ENCODE measurements at places on chromosomes 2 and 18.

DNA sequence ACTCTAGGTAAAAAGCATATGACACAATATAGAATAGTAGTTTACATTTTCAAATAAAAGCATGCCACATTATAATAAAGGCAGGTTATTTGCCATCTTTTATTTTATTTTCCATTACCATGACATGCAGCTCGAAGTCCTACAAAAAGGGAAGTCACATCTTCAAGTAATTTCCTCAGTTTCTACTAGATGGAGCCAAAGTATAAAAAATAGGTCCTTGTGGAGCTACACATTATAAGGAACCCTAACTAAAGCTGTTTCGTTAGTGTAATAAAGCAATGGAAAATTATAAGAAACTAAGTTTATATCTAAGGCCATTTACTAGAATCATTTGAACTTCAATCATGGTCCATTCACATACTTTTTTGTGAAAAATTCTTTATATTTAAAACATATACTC, 674.5 kb downstream of the KCNJ3 start:
- no peak for DNase-seq

DNA sequence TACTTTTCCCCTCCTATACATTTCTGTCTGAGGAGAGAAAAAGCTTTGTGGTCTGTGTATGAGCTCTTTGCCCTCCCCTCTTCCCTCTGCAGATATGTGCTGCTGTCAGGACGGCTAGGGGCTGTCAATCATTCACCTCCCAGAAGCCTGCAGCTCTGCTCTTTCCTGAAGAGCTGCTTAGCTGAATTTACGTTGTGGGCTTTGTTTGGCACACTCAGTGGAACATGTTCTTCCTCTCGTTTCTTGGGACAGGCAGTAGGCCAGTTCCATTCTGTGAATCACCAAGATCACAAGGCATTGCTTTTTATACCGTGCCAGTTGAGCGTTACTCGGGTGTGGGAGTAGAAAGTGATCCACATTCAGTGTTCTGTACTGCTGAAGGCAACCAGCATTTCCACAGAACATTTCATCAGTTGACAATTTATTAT, 136.7 kb downstream of the LAMA3 start:
- DNase-seq = no peak

GRCh38 chr2:121689356-121689755, 40.1 kb upstream of the CLASP1 start:
- no peak for DNase-seq

- DNase-seq = no peak
Observed at GRCh38 chr2:196000551-196000950, 68.1 kb downstream of the DNAH7 start.

- DNase-seq = no peak
Observed at GRCh38 chr2:21727101-21727500, 603.3 kb downstream of the TDRD15 start.

DNA sequence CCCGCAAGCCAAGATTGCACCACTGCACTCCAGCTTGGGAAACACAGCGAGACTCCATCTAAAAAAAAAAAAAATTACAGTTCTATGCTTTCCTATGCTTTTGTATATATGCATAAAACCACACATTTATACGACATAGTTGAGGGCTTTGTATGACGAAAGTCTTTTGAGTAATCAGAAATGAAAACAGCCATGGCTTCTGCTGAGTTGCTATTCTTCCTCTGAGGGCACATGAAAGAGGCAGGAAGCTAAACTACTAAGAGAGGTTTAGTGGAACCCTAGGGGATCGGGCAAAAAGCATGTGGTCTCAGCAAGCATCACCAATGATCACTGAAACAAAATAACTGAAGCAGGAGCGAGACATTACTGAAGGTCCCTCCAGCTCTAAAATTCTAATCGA, 99.6 kb downstream of the ZAP70 start:
- no peak for DNase-seq

DNA sequence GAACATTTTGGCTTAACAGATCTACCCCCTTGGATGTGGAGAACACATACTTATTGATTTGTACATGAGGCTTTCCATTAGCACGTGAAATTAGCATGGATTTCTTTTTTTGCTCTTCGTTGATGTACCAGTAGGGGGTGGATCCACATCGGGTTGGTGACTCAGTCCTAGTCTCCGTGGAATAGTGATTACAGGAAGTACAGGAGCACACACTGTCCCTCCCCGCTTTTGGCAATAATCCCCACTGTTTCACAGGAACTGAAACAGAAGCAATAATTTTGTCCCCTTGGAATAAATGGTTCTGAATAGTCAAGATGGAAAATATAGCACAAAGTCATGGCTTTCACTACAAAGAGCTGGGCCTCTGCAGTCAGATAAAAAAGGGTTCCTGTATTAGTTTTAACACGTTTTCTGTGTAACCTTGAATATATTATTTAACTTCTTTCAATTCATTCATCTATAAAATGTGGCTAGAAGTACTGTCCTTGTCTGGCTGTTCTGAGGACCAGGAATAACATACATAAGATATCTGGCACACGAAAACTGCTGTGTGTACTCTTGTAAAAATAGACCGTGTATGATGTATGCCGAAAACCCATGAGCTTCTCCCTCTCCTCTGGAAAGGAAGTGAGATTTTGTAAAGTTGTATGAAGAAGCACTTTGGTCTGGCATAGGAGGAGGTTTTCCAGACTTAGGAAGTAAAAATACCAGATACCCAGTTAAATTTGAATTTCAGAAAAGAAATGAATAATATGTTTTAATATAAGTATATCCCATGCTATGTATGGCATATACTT, 229.2 kb downstream of the GALR1 start:
- DNase-seq = no peak

- DNase-seq = no peak
Observed at GRCh38 chr2:8452979-8453903, 228.6 kb upstream of the ID2 start.

DNA sequence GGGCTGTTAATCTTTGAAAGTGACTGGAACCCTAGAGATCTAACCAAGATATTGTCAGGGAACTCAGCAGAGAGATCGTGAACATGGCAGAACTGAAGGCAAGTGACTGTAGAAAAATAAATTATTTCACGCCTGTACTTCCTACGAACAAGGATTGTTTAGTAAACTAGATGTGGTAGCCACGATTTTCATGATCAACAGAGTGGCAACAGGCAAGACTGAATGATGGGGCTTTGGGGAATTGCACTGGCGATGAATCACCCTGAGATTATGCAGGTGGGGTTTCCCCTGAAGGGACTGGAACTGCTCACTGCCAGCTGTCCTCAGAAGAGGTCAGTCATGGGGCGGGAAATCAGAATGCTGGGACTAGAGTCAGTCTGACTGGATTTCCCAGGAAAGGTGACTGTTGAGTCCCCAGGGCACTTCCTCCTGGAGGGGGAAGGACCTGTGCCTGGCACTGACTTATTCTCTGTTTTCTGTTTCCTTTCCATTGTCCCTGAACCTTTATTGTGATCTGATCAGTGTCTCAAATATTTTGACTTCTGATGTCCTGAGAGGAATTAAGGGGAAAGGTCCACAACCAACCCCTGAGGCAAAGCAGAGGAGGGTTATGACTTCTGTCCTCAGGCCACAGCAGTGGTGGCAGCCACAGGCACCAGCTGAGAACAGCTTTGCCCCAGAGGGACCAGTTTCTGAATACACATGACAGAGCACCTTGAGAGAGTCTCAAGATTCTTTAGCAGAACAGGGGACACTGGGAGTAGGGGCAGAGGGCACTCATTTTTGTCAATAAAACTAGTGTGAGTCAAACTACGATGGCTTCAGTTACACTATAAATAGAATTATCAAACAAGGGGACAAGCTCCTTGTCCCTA, 70.0 kb downstream of the NAB1 start:
- DNase-seq = peak; percentile 34

DNA sequence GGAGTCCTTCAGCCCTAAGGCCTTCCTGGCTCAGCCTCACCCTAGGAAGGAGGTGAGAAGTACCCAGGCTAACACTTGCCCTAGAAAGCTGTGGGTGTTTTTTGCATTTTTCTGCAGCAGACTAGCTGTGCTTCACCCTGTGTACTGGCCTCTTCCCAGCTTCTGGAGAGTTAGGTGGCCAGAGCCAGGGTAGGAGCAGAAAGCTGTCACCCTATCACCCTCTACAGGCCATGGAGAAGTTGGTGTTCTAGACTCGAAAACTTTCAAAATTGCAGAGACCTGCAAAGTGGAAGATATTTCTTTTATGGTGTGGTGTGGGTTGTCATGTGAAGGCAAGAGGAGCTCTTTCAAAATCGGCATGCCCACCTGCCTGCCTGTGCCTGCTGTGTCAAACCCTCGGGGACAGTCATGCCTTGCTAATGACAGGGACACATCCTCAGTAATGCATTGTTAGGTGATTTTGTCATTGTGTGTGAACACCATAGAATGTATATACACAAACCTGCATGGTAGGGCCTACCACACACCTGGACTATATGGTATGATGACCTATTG, 29.8 kb downstream of the EHD3 start:
- DNase-seq = no peak

GRCh38 chr2:196136151-196136550, 35.2 kb downstream of the STK17B start:
- no peak for DNase-seq

DNA sequence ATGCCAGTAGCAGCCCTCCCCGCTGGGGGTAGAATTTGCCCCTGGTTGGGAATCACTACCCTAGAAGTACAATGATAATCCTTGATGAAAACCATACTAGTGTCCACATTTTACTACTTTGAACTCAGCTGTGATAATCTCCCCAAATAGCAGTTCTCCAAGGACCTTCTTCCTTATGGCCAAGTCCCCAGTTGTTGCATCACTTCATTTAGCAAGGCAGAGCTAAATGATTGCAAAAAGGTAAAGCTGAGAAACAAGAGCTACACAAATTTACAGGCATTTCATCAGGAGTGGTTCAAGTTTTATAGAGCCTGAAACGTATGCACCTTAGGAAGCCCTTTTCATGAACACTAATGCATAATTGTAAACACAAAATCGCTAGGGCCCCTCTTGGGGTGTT, 44.9 kb upstream of the REL start:
- DNase-seq = no peak

- DNase-seq = no peak
Observed at GRCh38 chr2:106274668-106275067, 80.6 kb upstream of the UXS1 start.

DNA sequence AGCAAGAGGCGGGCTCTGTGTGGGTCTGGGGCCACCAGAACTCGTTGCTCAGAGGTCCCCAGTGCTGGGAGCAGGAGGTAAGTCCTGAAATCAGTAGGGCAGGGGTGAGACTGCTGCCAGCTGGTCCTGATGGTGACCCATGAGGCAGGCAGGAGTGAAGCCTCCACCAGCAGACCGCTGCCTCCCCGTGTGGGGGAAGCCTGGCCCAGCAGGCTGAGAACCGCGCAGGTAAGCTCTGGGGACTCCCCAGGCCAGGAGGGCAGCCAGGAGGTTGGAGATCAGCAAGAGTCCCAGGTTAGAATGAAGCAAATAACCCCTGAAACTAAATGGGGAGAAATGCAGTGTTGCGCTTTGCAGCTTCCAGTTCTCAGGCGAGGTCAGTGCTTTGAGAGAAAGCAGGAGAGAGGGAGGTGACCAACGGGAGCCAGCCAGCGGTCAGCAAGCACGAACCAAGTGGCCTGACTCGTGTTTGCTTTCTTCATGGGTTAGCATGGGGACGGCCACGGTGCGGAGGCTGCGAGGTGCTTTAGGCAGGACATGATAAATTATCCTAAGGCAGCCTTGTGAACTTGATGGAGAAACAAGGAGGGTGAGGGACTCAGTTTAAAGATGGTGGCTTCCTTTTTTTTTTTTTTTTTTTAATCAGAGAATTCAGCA, 26.2 kb downstream of the INHBB start:
- DNase-seq = no peak

GRCh38 chr2:186590350-186590758, 498 bp downstream of the ITGAV start:
- DNase-seq = no peak

DNA sequence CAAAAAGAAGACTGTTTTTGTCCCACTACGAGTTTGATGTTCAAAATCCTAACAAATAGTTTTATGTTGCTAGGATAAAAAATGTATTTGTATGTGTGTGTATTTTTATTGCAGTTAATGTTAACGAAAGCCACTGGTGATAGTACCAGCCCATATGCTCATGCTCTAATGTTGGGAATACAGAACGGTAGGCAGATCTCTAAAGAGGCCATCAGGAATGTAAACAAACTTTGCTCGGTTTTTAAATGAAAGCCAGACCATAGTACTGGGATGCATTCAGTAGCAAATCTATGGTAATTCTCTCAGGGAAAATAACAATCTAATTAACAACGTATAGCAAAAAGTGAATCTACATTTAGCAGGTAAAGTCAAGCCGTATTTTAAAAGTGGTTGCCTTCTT, 208.1 kb downstream of the NEDD4L start:
- no peak for DNase-seq

DNA sequence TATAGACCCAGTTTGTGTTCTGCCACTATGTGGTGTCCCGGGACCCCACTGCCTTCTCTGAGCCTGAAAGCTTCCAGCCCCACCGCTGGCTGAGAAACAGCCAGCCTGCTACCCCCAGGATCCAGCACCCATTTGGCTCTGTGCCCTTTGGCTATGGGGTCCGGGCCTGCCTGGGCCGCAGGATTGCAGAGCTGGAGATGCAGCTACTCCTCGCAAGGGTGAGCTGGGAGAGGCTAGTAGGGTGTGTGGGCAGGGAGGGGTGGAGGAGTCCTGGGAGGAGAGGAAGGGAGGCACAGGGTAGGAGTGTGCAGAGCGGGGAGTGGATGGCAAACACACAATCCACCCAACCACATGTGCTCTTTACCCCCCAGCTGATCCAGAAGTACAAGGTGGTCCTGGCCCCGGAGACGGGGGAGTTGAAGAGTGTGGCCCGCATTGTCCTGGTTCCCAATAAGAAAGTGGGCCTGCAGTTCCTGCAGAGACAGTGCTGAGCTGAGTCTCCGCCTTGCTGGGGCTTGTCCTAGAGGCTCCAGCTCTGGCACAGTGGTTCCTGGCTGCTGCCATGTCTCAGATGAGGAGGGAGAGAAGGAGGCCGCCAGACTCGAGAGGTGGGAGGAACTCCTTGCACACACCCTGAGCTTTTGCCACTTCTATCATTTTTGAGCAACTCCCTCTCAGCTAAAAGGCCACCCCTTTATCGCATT, 16.9 kb downstream of the PRKAG3 start:
- DNase-seq = no peak

- no peak for DNase-seq
Observed at GRCh38 chr2:49715597-49715996, 561.3 kb upstream of the FSHR start.

DNA sequence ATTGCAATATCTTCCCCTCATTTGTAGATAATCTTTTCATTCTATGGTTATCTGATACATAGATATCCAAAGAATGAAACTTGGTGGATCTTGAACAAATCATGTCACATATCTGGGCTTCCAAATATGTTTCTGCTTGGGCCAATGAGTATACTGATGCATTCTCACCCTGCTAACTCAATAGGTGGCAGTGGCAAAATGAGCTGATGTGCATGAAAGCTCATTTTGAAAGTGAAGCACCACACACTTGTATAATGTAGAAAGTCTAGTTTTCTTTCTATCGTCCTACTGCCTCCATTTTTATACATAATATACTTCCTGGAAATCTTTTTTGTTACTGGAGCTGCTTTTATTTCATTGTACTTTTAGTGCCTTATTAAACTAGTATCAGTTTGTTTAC, 208.2 kb downstream of the PRKCE start:
- DNase-seq = no peak

GRCh38 chr2:118320658-118321057, 232.4 kb downstream of the INSIG2 start:
- DNase-seq = no peak
